B cell (primary cell): ENCODE measurements at places on chromosomes 5 and 9. TPM values are rescaled to one million over a fixed set of nuclear protein-coding genes. Genes with fewer than 3 reads are reported as not detected.

The KIF24 gene
- 0.79 and 0.87 TPM in 2 replicates for total RNA-seq

The TXNDC8 gene
- not detected in 2 replicates for total RNA-seq

The PRDM9 gene
- total RNA-seq = not detected in 2 replicates

DNA sequence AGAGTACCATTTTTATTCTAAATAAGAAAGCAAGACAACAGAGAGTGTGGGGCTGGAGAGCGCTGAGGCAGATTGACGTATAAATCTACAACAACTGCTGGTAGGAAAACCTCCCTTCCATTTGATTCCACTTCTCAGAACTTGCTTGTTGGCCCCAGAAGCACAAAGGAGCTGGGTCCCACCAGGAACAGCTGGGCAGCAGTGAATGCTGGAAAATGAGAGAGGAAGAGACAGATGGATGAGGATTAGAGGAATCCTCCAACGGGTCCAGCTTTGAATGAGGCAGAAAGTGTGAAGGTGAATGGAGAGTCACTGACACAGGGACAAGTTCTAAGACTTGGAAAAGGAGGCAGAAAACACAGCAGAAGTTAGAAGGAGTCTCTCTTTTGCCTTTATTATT lies 14.8 kb downstream of the TAS2R1 start:
- no peak for DNase-seq

DNA sequence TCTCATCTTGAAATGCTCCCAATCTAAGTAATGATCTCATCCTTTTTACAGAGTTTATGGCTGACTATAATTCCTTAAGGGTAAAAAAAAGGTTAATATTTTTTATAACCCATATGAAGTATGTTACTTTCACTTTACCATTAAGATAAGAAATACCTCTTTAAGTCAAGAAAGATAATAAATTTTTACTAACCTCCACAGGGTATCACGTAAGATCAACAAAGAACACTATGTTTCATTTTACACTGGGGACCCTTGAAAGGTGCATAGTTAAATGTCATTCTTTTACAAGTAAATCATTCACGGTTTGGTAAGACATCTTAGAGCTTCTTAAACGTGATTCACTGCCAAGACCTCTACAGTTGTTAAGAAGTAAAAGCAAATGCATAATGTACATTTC lies 472.7 kb upstream of the CDH9 start:
- no peak for DNase-seq

DNA sequence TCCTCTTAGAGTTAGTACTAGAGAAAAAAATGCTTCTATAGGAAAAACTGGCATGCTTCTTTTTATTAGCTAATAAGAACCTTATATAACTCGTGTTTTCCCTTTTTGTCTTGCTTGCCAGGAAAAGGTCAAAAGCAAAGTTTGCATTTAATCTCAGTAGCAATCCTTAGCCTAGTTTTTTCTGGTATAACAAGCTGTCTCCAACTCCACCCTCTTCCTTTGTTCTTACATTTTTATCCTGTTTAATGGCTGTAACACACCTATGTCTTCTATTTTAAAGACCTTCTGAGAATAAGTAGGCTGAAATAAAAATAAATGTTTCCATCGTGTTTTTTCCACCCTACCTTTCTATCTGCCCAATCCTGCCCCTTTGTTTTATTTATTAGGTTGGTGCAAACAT lies 158.3 kb downstream of the SNCAIP start:
- DNase-seq = no peak

DNA sequence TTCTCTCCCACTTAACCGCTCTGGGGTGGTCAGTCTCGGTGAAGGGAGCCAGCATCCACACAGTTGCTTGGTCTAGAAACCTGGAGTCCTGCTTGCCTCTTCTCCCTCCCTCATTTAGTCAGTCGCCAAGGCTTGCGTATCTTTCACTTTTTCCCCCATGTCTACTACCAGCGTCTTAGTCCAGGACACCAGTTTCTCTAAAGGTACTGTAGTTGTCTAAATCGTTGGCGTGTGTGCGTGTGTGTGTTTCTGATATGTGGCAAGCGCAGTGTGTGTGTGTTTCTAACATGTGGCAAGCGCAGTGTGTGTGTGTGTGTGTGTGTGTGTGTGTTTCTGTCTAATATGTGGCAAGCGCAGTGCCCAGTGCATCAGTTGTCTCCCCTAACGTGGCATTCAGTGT lies 641 bp downstream of the ATP6V1G1 start:
- peak; percentile 53 for DNase-seq

GRCh38 chr9:135100241-135100681 lies 12.8 kb downstream of the OLFM1 start:
- no peak for DNase-seq

DNA sequence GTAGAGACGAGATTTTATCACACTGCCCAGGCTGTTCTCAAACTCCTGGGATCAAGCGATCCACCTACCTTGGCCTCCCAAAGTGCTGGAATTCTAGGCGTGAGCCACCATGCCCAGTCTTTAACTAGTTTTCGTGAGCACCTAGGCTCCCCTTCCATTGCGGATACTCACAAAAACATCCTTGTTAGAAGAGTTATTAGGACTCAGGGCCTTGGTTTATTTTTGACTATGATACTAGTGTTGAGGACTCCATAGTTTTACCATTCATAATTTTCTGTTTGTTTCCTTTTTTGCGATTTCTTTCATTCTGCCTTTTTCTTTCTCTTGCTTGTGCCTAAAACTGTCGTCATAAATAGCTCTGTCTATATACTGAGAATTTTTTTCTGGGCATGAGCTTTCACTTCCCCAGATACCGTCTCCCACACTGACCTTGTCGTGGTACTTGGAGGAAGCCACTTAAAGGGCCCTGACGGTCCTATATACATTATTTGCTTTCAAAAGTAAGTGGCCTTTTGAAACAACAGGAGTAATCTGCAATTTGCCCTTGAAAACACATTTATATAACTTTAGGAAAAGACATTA lies 5.2 kb downstream of the F2R start:
- peak; percentile 26 for DNase-seq

- DNase-seq = no peak
Measured at GRCh38 chr5:53418409-53418808, 62.0 kb upstream of the FST start.
